D721Med (cell line): ENCODE measurements at places on chromosomes 2 and 18.

- no peak for DNase-seq
Observed at GRCh38 chr2:6855860-6856547, 9.7 kb downstream of the CMPK2 start.

- no peak for DNase-seq
Observed at GRCh38 chr2:26462511-26463243, 15.2 kb downstream of the OTOF start.

DNA sequence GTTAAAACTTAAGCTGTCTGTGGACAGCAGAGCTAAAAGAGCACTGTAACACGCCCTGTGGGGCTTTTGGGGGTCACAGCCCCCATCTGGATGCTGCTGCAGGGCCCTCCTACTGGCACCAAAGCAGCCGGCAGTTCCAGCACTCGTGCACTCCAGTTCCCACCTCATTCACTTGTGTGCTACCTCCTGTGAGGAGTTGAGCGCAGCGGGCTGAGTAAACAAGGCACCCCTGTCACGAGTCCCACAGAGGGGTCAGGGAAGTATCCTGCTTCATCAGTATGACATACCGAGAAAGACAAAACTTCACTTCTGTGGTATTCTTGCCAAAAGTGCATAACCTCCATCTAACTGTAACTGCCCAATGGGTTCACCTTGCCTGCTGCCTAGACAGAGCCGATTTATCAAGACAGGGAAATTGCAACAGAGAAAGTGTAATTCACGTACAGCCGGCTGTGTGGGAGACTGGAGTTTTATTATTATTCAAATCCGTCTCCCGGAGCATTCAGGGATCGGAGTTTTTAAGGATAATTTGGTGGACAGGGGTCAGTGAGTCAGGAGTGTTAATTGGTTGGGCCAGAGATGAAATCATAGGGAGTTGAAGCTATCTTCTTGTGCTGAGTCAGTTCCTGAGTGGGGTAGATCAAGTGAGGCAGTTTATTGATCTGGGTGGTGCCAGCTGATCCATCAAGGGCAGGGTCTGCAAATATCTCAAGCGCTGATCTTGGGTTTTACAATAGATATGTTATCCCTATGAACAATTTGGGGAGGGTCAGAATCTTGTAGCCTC lies 41.6 kb downstream of the TMEM17 start:
- no peak for DNase-seq

GRCh38 chr18:34626404-34627136 lies 83.5 kb upstream of the DTNA start:
- no peak for DNase-seq

DNA sequence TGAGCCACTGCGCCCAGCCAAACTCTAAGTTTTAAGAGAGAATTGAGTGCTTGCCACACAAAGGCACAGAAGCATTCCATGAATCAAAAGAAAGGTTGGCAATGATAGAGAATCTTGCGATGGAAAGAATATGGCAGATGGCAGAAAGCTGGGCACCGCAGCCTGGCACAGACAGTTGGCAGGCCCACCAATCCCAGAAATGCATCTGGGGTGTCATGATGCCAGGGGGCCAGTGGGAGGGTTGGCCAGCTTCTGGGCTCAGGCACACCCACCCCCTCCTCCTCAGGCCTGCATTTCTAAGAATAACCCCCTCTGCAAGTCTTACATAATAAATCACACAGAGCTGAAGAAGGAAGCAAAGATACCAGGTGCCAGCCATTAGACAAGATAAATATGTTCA lies 19.6 kb downstream of the ZNF2 start:
- no peak for DNase-seq

DNA sequence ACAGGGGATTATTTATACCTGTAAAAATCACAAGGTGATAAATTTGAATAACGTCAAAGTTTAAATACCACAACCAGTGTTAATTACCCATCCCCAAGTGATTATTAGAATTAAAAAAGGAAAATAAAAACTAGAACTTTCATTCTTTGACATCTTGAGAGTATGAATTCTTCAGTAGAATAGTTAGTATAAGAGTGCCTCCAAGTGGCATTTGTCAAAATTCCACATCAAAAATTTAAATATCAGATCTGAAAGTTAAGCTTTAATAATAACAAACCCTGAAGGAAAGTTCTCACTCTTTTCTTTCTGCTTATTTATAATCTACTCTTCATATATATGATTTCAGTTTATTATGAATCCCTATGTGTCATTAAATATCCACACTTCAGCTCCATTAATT lies 273.7 kb upstream of the KYNU start:
- DNase-seq, result no peak

- no peak for DNase-seq
Observed at GRCh38 chr2:215594766-215595165, 158.9 kb upstream of the FN1 start.

DNA sequence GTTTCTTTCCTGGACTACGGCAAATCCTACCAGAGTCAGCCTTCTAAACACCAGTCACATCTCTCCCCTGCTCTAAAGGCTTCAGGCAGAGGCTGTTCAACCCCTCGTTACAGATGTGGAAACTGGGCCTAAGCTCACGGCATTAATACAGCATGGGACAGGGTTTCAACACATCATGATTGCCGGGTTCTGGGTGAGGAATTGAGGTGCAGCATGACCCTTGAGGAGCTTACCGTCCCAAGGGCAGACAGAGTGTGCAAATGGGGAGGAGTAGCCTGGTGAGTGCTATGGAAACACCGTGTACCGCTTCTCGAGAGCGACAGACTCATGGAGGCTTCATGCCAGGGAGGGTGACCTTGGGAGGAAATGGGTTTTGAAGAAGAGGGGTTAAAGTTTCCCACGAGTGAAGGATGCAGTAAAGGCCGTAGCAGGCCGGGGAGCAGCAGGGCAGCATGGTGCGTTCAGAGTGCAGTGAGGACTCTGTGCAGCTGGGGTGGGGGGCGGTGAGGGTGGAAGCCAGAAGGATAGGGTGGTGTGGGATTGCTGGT lies 51.1 kb downstream of the TGOLN2 start:
- DNase-seq, result no peak

DNA sequence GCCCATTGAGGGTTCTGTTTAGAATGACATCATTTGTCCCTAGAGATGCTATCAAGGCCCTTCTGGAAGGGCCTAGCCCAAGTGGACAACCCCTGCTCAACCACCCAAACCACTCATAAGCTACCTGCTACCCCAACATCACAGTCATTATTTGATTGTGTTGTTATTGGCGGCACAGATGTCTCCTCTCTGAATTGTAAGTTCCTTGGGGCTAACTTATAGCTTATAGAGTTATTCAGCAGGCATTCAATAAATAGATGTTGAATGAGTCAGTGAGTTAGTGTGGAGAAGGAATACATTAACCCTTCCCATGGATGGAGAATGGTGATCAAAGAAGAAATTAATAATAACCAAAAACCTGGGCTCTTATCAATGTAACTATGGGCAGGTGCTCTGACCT lies 80.0 kb downstream of the ACAA2 start:
- no peak for DNase-seq

GRCh38 chr18:79378536-79379250 lies 17.0 kb upstream of the NFATC1 start:
- DNase-seq, result peak; percentile 95

DNA sequence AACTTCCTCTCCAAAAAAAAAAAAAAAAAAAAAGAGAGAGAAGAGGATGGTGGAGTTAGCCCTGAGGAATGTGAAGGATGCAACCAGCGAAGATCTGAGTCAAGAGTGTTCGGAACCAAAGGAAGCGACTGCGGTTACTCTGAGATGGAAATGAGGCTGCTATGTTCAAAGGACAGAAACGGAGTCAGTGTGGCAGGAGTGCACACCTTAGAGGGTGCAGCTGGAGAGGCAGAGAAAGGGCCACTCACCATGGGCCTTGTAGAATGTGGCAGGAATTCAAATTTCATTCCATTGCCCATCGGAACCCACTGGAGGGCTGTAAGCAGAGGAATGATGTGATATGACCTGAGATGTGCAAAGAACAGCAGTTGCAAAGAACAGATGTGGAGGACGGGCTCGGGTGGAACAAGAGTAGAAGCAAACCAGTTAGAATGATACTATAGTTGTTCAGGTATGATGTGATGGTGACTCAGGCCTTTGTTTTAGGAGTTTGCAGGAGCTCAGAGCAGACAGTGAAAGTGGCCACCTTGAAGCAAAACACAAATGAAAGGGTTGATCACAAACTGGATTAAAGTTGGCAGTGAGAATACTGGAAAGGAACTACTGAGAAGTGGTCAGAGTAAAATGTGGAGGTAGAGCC lies 22.6 kb downstream of the ITGA6 start:
- DNase-seq, result no peak

GRCh38 chr2:171531836-171532450 lies 9.7 kb downstream of the CYBRD1 start:
- no peak for DNase-seq

DNA sequence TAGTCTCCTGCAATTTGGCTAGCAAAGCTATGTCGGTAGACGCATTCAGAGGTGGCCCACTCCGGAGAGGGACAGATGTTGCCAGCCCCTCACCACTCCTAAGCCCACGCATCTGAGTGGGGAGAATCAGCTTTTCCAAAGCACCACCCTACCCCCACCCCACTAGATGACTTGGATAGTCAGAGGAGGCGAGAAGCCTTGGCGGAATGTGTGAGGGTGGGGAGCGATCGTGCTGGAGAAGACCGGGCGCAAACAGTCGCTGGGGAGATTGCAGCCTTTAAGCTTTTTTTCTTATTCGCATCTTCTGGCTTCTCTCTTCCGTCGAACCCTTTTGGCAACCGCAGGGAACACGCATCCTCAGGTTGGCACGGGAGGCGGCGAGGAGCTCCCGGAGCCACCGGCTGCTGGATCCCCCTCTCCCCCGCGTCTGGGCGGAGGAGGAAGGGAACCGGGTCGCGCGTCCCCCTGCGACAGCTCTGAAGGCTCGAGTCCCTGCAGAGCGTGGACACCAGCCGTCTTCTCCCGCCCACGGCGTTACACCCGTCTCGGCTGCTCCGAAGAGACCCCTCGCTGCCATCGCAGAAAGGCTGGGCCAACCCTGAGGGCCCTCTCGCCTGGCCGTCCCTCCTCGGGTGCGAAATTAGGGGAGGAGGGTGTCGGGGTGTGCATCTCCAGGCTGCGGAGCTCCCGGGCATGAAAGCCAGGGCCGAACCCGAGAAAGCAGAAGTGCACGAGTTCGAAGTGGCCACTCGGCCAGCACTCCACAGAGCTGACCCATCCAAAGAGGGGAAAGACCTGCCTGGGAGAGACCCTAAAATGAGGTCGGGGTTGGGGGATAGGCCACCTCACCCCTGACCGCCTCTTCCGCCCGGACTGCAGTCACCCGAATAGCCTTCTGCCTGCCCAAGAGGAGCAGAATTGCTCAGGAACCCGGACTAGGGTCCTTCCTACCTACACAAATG lies 12.2 kb downstream of the EVX2 start:
- DNase-seq, result no peak

DNA sequence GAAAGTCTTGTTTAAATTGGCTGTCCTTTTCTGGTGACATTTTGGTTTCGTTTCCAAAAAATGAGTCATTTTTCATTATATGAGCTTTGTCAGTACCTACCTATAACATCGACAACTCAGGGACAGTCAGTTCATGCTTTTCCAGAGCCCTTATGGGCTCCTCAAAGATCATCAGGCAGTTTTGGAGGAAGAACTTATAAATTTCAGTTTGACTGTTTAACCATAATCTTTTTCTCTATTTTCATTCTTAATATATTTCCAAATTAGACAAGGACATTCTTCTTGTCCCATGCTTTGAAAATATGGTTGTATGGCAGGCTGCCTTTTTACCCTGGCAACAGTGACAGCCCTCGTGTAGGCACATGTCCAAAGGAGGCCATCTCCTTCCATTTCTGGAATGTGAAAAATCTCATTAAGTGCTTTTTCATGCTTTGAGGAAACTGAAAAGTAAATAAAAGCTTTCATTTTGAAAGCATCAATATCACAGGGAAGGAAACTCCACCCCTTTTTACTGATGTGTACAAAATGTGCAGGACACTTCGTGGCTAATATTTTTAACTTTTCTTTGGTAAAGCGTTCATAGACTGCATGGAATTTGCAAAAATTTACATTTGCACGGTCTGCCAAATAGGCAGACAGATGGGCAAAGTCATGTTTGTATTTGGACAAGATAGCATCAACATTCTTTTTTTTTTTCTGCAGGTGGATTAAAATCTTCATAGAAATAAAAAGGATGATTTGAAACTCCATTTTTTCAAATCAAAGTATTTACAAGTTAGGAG lies 7.2 kb upstream of the PROC start:
- no peak for DNase-seq

GRCh38 chr2:221972813-221973478 lies 325.9 kb downstream of the PAX3 start:
- DNase-seq, result no peak

GRCh38 chr2:235533198-235533597 lies 39.4 kb downstream of the AGAP1 start:
- DNase-seq, result no peak

GRCh38 chr2:43152186-43152585 lies 74.2 kb downstream of the ZFP36L2 start:
- no peak for DNase-seq
